A549 treated with CpdA at 1 μM for 4 hours (cell line): ENCODE measurements at places on chromosomes 7 and 10. TPM values are rescaled to one million over a fixed set of nuclear protein-coding genes. Genes with fewer than 3 reads are reported as not detected.

The ZNF365 gene
- 0.83 to 0.97 TPM (median 0.90 TPM) in 5 replicates for total RNA-seq

The ATOH7 gene
- total RNA-seq: 0.17 to 0.48 TPM (median 0.31 TPM) in 5 replicates

The PRSS37 gene
- total RNA-seq: not detected in 5 replicates

The CDHR3 gene
- 5.1 to 6.0 TPM (median 5.4 TPM) in 5 replicates for total RNA-seq

The MGAM2 gene
- 0.01 to 0.02 TPM (median 0.02 TPM) in 3 of 5 replicates, not detected in the others for total RNA-seq

The CHST15 gene
- total RNA-seq: 8.2 to 9.1 TPM (median 8.8 TPM) in 5 replicates
